Trophoblast cell (in vitro differentiated cells and primary cell): ENCODE measurements at places on chromosomes 6 and 20.
A peak's percentile ranks its signal among the peaks of the same experiment; 100 is the strongest.

DNA sequence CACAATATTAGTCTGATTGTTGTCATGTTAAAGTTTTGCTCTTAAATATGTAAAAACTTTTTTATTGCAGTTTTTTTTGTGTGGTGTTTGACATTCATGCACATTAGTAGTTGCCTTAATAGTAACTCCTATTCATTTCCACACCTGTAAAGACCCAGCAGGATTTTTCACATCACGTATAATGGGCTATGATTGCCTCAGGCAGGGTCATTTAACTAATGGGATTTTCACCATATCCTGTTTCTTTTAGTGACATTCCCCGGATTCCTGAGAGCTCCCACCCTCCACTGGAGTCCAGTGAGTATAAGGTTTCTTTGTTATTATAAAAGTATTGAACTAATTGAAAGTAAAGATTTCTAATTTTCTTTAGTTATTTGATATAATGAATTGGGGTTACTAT is 359.2 kb downstream of the RIMS1 start:
- DNase-seq = no peak

DNA sequence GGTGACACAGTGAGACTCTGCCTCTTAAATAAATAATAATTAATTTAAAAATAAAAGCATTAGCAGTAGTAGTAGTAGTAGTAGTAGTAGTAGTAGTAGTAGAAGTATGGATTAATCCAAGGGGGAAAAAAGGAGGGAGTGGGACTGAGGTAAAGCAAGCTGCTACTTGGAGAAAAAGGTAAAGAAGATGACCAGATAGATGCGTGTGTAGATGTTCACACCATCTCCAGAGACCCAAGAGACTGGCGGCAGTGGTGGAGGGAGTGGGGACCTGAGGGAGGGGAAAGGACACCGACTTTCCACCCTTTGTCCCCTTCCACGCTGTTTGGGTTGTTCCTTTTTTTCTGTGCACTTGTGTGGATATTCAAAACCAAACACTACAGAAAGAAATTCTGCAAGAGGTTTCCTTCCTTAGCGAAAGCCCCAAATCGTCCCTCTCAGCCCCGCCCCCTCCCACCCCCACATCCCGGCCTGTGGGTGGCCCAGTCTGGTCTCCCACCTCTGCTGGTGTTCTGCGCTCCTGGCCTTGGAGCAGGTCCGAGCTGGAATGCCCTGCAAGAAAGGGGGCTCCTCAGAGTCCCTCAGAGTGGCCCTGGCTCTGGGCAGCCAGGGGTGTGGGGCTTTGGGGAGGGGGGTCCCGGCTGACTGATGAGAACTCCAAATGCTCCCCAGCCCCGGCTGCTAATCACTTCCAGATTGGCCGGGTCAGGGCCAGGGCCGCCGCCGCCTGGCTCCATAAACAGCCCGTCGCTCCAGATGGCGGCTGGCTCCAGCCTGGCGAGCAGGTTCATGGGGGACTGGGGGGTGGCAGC is 60.2 kb downstream of the UBE2V1 start:
- no peak for DNase-seq

DNA sequence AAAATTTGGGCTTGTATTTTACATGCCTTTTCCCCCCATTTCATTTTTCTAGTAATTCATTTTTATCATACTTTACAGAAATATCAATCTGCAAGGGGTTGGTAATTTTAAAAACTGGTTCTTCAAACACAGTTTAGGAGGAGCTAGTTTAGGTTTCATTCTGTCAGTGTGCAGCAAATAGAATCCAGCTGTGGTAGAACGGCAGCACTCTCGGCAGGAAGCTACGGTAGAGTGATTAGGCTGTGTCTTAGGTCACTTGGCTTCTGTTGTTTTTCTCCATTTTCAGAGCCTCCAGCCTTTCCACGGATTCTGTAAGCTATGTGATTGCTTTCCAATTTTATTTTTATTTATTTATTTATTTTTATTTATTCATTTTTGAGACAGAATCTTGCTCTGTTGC is 32.7 kb downstream of the TLDC2 start:
- DNase-seq = no peak

- peak; percentile 42 for DNase-seq
These were observed 476 bp downstream of the IGF2R start for GRCh38 chr6:159969204-159969912.

DNA sequence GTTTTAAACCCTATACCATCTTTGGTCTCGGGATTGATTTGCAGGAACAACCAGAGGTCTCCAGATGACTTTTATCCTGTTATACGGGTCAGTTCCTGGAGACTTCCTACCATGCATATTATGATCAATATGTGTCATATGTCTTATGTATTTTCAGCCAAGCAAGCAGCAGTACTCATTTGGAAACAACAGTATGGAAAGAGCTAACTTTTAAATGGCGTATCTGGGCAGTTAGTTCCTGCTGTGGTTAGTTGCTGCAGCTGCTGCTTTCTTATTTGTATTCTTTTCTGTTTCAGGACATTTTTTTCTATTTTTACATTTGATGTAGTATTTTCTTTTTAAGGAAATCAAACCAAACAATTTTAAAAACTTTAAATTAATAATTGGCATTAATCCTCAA is 207.5 kb downstream of the MANEA start:
- DNase-seq = no peak

DNA sequence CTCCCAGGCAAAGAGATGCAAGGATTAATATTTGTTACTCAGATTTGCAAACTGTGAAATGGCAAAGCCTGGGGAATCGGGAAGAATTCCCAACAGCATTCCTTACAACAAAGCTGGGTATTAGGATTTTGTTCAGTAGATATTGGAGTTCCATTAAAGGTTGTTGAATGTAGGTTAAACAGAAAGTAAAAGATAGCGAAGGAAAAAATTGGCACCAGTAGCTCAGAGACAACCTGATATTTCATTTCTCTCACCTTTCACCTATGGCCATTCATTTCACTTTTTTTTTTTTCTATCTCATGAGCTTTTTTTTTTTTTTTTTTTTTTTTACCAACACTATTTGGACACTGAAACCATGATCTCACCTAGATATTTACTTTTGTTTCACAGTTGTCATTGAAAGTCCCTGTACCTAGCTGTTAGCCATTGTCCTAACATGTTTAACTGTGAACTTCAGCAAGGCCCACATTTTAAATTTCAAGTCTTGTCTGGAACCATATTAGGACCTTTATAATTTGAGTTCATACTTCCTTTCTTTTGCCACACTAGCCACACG is 552.5 kb downstream of the HAO1 start:
- no peak for DNase-seq

DNA sequence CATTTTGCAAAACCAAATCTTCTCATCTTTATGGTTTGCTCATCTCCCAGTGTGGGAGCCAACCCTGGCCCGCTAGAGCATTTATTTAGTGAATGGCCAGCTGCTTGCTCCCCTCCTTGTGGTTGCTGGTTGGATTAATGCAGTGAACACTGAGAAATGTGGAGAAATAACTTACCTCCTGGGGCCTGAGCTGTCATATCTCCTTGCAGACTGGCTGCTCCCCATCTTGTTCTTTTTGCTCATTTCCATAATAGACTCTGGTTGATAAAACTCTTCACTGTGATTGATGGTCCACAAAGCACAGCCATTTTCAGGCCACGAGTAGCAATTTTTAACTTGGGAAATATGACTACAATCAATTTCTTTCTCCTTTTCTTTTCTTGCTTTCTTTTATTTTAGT is 1078.5 kb upstream of the FLRT3 start:
- no peak for DNase-seq

DNA sequence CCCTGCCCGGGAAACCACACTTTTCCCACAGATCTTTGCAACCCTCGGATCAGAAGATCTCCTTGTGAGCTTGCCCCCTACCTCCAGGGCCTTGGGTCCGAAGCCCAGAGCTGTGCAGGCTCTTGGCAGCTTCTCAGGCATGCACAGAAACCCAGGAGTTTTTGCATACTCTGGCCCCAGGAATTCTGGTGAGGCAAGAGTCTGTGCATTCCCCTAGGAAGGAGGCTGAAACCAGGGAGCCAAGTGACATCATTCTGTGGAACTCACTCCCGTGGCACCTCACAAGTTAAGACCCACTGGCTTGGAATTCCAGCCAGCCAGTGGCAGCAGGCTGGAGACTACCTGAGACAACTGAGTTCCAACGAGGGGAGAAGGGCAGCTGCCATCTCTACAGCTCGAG is 100.1 kb downstream of the TNFRSF21 start:
- peak; percentile 42 for DNase-seq

DNA sequence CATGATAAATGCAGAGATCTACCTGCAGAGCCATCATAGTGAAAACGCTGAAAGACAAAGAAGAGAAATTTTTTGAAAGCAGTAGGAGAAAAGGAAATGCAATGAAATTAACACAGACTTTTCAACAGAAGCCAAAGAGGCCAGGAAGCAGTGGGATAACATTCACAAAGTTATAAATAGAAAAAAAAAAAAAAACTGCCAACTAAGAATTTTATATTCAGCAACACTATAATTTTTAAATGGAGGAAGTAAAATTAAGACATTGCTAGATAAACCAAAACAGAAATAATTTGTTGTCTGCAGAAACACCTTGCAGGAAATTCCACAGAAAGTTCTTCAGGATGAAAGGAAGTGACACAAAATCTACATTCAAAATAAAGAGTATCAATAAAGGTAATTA is 591.5 kb upstream of the ID4 start:
- no peak for DNase-seq

DNA sequence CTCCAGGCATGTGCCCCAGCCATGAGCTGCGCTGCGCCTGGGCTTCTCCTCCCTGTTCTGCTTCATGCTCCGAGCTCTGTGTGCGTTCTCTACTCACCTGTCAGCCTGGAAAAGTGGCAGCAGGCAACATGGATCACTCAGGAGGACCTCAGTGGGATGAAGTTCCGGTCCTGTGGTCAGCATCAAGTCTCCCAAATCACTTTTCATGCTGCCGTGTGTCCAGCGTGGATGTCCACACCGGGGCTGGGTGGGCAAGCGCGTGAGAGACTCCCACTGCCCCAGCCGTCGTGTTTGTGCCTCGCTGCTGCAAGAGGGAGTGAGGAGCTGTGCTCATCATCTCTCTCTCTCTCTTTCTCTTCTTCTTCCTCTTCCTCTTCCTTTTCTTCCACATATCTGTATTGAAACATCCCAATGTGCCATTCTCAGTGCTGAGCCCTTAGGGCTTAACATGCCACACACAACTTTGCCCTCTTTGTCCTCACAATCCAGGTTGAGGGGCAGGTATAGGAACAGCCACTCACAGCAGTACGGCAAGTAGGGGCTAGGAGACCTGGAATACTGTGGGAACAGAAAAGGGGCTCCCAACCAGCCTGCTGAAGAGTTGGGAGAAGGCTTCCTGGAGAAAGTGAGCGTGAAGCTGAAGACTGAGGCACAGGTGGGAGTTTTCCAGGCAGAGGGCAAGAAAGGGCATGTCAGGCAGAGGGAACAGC is 3.8 kb upstream of the PDYN start:
- DNase-seq = no peak

- no peak for DNase-seq
These were observed 85.5 kb downstream of the SLC22A23 start for GRCh38 chr6:3371222-3371949.

DNA sequence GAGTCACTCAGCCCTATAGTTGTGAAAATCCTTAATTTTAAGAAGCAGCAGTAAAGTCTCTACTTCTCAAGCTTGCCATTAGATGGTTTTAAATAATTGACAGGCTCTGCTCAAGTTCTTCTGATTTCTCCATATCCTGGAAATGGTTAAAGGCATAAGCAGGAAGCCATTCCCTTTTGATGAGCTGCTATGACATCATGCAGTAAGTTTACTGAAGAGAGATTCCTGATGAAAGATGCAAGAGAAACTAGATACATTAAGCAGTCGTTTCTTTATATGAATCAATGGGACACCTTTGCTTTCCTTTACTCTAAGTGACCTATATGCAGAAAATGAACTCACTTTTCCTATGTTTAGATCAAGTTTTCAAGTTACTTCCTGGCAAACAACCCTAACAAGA is 9.8 kb downstream of the POPDC3 start:
- DNase-seq = no peak

DNA sequence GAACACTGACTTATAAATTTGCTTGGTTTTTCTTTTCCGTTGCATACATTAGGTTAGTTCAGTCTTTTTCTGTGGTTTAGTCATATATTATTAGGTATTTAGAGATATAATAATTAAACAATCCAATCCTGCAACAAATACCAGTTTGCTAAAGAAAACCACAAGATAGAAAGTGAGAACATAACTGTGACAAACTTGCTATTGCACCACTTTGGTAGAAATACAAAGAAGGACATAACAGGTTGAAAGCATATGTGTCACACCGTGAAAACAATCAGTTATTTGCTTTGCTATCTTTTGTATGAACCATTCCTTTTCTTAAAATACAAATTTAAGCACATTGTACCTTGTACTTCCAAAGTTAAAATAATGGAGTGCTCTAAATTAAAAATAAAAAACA is 42.0 kb upstream of the KCNQ5 start:
- DNase-seq = peak; percentile 54

DNA sequence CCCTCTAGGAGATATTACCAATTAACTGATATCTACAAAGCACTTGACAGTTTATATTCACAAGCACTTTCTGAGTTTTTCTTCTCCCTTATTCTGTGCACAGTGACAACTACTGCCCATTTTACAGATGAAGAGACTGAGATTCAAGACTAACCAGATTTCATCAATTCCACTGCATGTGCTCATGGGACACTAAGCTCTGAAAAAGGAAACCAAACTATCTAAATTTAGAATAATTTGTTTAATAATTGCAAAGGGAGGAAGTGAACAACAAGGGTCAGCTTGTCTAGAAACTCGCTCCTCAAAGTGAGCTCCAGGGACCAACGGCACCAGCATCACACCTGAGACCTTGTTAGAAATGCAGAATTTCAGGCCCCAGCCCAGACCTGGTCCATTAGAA is 50.8 kb upstream of the MYLIP start:
- no peak for DNase-seq

DNA sequence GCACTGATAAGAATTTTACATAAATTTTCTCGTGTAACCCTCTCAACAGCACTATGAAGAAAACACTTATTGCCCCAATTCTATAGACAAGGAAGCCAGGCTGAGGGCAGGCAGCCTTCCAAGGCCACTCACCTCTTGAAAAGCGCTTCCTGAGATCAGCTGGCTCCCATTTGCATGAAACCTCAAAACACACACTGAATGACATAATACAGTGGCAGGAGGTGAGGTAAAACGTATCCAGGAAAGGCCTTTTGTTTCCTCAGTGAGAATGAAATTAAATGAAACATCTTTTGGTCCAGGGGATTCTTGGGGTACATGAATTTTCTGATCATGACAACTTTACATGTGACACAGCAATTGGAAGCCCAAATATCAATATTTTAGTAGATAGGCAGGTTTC is 112.5 kb downstream of the WDR27 start:
- no peak for DNase-seq

DNA sequence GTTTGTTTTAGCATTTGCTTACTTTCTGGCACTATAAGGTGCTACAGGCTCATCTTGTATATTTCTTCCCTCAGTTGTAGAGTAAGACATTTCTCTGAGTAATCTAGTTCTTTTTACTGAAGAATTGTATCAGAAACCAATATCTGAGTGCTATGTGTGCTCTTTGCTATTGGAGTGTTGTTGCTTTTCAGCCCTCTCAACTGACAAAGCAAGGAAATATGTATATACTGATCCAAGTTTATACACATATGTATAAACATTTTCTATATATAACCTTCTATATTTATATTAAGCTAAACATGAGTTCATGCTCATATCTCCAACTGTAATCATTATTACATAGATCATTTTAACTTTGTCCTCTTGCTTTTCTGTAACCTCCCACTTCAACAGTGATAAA is 405.7 kb downstream of the RFPL4B start:
- no peak for DNase-seq
